Activated T-cell treated with anti-CD3 and anti-CD28 coated beads, Interleukin-2, amount 50 U/mL, for 4 hours (primary cell): ENCODE measurements at places on chromosomes 12 and 14.

DNA sequence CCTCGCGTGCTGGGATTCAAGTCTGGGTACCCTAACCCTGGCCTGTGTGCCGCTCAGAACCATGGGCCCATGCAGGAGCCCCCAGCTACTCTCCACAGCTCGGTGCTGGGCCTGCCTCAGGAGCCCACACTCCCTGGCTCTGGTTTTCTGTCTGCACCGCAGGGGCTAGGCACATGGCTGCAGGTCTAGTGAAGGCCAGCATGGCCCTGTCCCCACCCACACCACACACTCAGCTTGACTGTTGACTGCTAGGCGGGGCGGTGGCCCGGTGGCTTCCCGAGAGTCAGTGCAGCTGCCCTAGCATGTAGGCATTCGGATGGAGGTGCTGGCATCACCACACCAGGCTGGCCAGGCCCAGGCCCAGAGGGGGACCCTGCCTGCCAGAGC lies 7.9 kb downstream of the INF2 start:
- no peak for DNase-seq

GRCh38 chr12:98733667-98734350 lies 88.7 kb downstream of the APAF1 start:
- DNase-seq, result no peak

GRCh38 chr12:113591480-113591974 lies 119.9 kb upstream of the LHX5 start:
- no peak for DNase-seq

GRCh38 chr14:28373721-28374120 lies 392.9 kb upstream of the FOXG1 start:
- DNase-seq, result no peak

GRCh38 chr12:122894193-122895121 lies 1.5 kb downstream of the VPS37B start:
- DNase-seq, result no peak

DNA sequence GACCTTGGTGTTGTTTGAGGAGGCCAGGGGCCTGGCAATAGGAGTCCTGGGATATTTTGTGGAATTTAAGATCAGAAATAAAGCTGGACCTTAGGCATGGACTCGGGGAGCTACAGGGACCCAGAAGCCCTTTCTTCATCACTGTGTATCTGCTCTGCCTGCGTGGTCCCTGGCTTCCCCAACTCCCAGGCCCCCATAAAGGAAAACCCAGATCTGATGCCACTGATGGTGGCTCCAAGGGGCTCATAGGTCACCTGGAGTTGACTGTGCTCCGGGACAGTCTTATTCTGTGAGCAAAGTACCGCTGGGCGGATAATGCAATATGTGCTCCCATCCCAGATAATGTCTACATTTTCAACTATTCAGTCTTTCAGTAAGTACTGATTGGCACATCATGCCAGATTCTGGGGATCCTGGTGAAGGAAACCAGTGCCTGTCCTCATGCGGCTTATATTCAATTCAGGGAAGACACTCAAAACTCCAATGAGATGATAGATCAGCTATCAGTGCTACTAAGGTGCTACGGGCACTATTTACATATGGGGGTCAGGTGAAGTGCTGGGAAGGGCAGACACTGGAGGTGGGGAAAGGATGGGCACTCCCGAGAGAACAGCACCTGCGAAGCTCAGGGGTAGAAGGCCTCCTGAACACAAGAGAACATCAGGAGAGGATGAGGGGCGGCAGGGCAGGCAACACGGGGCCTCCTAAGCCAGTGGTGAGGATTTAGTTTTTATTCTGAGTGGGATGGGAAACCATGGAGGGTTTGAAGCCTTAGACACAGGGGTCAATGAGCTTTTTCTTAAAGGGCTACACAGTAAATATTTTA lies 5.5 kb upstream of the SELPLG start:
- no peak for DNase-seq

- DNase-seq, result no peak
These were observed 5.0 kb upstream of the CD4 start for GRCh38 chr12:6784296-6784695.

GRCh38 chr12:104959335-104959841 lies 1.3 kb upstream of the SLC41A2 start:
- no peak for DNase-seq

- no peak for DNase-seq
These were observed 123.1 kb upstream of the PRMT8 start for GRCh38 chr12:3367750-3368444.

- DNase-seq, result no peak
These were observed 87.7 kb downstream of the PELI2 start for GRCh38 chr14:56205881-56206280.
